Endodermal cell (in vitro differentiated cells): ENCODE measurements at places on chromosomes 4 and X.
A peak's percentile ranks its signal among the peaks of the same experiment; 100 is the strongest.

DNA sequence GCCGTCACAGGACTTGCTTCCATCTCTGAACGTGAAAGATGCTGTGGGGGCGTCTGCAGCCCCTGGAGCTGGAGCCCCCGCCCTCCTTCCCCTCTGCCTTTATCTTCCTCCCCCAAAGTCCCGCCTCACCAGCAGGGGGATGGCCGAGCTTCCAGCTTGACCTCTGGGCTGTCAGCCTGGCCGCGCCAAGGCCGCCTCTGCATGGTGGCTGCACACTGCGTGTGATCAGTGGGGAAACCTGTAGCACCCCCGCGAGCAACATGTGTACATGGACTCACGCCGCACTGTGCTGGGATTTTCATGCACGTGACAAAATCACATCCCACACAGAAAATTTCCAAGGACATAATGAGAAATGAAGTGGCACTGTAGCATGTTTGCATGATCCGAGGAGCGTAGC is 26.5 kb upstream of the PSAPL1 start:
- DNase-seq, result peak; percentile 72

GRCh38 chr4:61590881-61591280 is 390.8 kb downstream of the ADGRL3 start:
- peak; percentile 55 for DNase-seq

- no peak for DNase-seq
These were observed 476.4 kb upstream of the FSTL5 start for GRCh38 chr4:162640152-162640551.

GRCh38 chr4:184803874-184804273 is 21.9 kb downstream of the ACSL1 start:
- no peak for DNase-seq

DNA sequence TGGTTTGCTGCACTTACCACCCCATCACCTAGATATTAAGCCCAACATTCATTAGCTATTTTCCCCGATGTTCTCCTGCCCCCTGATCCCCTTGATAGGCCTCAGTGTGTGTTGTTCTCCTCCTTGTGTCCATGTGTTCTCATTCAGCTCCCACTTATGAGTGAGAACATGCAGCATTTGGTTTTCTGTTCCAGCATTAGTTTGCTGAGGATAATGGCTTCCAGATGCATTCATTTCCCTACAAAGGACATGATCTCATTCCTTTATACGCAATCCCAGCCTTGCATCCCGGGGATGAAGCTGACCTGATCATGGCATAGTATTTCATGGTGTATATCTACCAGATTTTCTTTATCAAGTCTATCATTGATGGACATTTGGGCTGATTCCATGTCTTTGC is 99.0 kb upstream of the DCAF12L2 start:
- no peak for DNase-seq

DNA sequence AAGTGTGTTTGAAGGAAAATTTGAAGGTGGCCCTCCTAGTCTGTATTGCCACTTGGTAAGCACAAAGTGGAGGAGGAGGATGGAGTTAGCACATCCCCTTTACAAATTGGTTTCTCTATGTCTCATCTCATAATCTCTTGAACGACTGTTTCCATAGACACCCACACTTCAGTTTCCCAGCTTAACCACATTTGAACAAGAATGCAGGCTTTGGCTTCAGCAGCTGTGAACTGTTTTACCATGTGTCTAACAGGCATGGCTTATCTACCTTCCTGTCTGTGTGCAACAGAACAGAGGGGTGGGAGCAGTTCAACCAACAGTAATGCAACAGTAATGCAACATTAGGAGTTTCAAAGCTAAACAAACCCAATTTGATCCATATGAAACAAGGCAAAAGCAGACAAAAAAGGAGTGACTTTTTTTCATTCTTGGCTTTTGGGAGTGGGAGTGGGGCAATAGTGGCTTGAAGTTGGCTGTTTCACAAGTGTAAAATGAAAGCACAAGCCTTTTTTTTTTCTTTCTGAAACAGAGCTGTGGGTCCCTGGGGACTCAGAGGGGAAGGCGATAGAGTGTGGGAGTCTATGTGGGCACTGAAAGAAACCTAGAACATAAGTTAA is 108.0 kb downstream of the ITM2A start:
- no peak for DNase-seq

GRCh38 chr4:96952610-96953009 is 1112.7 kb downstream of the PDHA2 start:
- DNase-seq, result no peak

DNA sequence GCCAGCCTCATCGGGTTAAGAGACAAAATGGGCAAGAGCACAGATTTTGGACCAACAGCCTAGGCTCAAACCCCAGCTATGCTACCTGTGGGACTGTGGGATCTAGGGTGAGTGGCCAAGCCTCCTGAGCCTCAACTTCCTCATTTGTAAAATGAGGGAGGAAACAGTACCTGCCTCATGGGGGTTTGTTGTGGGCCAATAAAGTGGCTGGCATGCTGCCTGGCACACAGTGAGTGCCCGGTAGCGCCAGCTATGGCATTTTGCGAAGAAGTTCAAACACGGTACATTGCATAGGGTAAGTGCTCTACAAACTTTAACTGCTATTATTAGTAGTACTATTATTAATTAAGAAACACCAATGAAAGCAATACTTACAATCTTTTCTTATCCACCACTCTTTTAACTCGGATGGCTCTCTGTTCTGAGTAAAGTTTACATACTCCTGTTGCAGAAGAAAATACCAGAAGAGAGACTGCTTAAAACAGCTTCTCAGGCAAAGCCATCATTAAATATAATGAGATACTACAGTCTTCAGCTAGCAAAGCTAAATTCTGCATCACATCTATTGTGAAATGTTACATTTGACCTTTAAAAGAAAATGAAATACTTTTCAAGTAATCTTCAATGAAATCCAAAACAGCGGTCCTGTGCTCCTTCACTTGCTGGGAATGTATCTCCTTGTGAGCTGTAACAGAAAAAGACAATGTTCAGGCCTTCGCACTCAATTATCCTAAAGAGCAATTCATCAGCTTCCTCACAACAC is 70.1 kb downstream of the NSG1 start:
- DNase-seq, result no peak

DNA sequence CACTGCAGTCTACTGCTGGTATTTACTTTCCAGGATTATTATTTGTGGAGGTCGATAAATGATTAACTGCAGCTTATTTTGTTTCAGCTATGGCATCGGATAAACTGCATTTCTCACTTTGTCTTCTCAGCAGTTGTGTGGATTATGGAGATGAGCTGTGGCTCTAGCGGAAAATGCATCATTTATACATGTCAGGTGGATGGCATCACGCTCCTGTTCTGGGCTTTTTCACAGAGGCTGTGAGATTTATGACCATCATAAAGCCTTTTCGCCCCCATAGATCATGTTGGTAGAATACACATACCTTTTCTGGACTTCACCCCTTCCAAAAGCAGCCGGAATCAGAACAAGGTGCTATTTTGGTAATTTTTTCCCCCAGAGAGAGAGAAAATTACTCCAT is 118.8 kb upstream of the MAGEB18 start:
- no peak for DNase-seq
